ENCODE measurements at places on chromosomes 2 and 18.
A peak's percentile ranks its signal among the peaks of the same experiment; 100 is the strongest.

- H3K4me1 ChIP-seq = peaks cover 27% of the 10 kb centered on the region
- H3K27me3 ChIP-seq = no peaks in the 10 kb centered on the region
- no peak for DNase-seq
- H3K4me3 ChIP-seq = no peak within 1 kb of the TSS
- no peaks in the 10 kb centered on the region for H3K36me3 ChIP-seq
- H3K27ac ChIP-seq = peak within 1 kb of the TSS; percentile 25
These were observed at the start of gene GREB1 for GRCh38 chr2:11533278-11534070. Gene GREB1, plus strand, starts transcription at chr2:11534045. Its CDS starts 22,570 bp downstream, at chr2:11556615.

DNA sequence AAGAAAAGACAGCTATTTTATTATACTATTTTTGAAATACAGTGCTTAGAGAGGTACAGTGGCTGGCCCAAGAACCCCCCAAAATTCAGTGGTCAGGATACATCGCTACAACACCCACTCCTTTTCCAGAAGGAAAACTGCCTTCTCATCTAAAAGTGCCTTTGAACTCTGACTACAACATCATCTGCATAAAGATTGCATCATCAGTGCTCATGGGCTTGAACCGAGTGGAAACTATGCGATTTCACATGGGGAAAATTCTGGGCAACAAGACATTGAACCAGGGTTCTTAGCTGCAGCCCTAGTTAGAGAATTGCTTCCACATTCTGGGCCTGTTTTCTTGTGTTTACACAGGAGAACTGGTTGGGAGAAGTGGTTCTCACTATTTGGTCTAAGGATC lies 294.6 kb upstream of the SLC14A2 start:
- no peak for DNase-seq
- H3K4me1 ChIP-seq = peaks cover 23% of the 10 kb centered on the region
- H3K27me3 ChIP-seq = no peaks in the 10 kb centered on the region
- H3K27ac ChIP-seq = no peak overlapping the region
- no peaks in the 10 kb centered on the region for H3K36me3 ChIP-seq
- no peak overlapping the region for H3K4me3 ChIP-seq

DNA sequence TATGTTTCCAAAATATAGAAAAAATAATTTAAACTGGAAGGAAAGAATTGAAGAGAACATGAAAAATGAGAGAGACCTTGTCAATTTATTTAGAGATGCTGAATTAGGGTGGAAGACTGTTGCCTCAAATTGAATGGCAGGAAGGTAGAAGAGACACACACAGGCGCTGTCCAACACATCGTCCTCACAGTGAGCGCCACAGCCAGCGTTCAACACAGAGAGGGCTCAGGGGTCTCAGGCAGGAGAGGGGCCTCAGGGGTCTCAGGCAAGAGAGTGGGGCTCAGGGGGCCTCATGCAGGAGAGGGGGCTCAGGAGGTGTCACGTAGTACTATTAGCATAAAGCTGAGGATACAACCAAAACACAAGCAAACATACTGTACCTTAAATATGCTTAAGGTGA lies 65.7 kb downstream of the TMEM18 start:
- H3K36me3 ChIP-seq = no peaks in the 10 kb centered on the region
- H3K27ac ChIP-seq = no peak overlapping the region
- DNase-seq = no peak
- no peaks in the 10 kb centered on the region for H3K4me1 ChIP-seq
- H3K27me3 ChIP-seq = no peaks in the 10 kb centered on the region
- no peak overlapping the region for H3K4me3 ChIP-seq

- H3K27ac ChIP-seq = no peak overlapping the region
- no peak overlapping the region for H3K4me3 ChIP-seq
- no peaks in the 10 kb centered on the region for H3K27me3 ChIP-seq
- peaks cover 7% of the 10 kb centered on the region for H3K4me1 ChIP-seq
- no peaks in the 10 kb centered on the region for H3K36me3 ChIP-seq
These were observed 13.6 kb upstream of the APCDD1 start for GRCh38 chr18:10440884-10441283.

GRCh38 chr2:219632760-219633105 lies 5.3 kb downstream of the SLC4A3 start:
- no peaks in the 10 kb centered on the region for H3K27me3 ChIP-seq
- no peaks in the 10 kb centered on the region for H3K36me3 ChIP-seq
- H3K4me1 ChIP-seq = no peaks in the 10 kb centered on the region
- no peak overlapping the region for H3K4me3 ChIP-seq

GRCh38 chr2:42578621-42579020 lies 10.2 kb downstream of the MTA3 start:
- DNase-seq = no peak
- peaks cover 12% of the 10 kb centered on the region for H3K4me1 ChIP-seq

DNA sequence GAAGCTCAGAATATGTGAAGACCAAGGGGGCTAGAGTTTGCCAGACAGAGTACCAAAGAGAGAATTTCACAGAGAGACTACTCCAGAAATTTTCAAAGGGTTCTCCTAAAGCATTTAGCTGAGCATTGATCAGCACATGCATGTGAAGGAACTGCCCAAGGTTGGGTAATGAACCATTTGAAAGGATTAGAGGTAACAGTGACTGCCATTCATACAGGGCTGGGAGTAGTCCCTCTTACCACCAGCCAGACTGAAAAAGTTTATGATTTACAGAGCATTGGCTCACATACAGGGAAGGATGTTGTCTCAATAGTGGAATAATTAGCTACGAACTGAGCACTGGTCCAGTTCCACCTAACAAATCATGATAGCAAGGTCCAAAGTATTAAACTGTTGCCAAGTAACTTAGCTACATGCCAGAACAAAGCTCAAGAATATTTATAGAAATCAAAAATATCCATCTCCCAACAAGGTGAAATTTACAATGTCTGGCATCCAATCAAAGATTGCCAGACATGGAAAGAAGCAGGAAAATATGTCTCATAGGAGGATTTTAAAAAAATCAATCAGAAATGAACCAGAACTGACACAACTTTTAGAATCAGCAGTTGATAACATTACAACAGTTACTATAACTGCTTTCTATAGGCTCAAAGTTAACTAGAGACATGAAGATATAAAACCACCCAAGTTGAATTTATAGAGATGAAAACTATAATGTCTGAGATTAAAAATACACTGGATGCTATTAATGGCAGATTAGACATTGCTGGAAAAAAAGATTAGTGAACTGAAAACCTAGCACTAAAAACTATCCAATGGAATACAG lies 25.7 kb upstream of the RNF103 start:
- no peaks in the 10 kb centered on the region for H3K4me1 ChIP-seq
- no peaks in the 10 kb centered on the region for H3K27me3 ChIP-seq
- H3K27ac ChIP-seq = no peak overlapping the region
- H3K36me3 ChIP-seq = peaks cover 6% of the 10 kb centered on the region
- DNase-seq = no peak

DNA sequence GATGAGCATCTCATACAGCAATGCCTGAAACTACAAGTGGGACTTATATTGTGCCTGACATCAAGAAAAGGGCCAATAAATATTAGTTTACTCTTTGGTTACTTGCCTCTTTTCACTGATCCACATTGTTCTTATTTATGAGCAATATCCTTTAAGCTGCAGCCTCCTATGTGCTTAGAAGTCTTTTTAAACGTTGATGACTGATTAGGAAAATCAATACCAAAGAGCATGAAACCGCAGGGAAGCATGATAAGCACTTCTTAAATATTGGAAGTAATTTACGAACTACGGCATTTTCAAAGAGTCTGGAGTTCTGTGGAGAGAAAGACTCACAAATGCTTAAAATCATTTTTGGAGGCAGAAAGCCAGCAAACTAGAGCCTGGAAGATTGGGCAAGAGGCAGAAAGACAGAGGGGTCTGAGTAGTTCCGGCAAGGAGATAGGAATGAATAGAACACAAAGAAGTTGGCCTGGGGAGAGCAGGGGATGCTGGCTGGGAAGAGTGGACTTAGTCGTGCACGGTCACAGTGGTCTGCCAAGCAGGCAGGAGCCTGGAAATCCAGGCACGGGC lies 122.6 kb upstream of the NOSTRIN start:
- peaks cover 25% of the 10 kb centered on the region for H3K4me1 ChIP-seq
- H3K27me3 ChIP-seq = no peaks in the 10 kb centered on the region
- H3K27ac ChIP-seq = no peak overlapping the region
- no peak overlapping the region for H3K4me3 ChIP-seq

- peaks cover 7% of the 10 kb centered on the region for H3K4me1 ChIP-seq
- H3K27ac ChIP-seq = peak overlapping the region; percentile 72
- DNase-seq = no peak
These were observed 41.9 kb upstream of the PCBP1 start for GRCh38 chr2:70045405-70045804.

DNA sequence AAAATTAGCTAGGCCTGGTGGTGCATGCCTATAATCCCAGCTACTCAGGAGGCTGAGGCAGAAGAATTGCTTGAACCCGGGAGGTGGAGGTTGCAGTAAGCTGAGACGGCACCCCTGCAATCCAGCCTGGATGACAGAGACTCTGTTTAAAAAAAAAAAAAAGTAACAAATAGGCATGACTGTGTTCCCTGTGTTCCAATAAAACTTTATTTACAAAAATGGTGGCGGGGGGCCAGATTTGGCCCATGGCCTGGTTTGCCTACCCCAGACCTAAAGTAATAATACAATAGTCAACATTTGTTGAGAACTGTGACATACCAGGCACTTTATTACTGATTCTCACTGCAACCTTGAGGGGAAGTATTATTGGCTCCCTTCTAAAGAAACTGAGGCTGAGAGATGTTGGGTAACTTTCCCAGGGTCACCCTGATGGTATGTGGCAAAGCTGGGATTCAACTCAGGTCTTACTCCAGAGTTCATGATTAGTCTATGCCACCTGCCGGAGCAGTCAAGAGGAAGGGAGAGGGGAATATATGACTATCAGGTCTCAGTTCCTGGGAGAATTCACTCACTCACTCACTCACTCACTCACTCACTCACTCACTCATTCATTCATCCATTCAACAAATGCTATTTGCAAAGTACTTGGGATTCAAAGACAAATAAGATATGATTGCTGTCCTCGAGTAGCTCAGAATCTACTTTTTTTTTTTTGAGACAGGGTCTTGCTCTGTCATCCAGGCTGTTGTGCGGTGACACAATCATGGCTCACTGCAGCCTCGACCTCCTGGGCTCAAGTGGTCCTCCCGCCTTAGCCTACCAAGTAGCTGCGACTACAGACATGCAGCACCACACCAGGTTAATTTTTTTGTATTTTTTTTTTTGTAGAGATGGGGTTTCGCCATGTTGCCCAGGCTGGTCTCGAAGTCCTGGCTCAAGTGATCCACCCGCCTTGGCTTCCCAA lies 14.3 kb upstream of the KCMF1 start:
- H3K4me1 ChIP-seq = peaks cover 65% of the 10 kb centered on the region
- H3K36me3 ChIP-seq = peaks cover 2% of the 10 kb centered on the region
- H3K4me3 ChIP-seq = peak overlapping the region; percentile 52
- no peak for DNase-seq
